Naive thymus-derived CD4-positive, alpha-beta T cell (primary cell): ENCODE measurements at places on chromosomes 12 and 14.

DNA sequence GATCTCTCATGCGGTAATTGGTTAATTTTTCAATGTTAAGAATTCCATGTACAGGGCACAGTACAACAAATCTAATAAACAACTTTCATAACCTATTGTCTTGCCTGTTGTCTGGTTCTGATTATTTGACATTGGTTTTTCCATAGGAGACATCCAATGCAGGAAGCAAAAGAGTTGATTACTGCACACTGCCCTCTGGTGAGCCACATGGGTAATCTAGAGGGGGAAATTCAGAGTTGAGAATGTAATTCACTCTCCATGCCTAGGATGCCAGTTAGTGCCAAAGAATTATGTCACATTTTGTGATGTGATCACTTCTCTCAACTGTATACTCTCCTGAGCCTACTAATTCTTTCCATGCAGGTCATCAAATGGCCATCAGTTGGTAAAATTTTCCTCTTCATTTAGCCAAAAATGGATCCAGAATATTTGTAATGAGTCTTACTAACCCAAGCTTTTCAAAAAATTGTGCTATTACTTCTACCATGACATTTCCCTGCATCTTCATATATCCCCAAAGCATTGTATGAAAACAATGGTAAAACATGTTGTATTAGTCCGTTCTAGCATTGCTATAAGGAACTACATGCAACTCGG lies 17.7 kb upstream of the CCDC91 start:
- H3K36me3 ChIP-seq = no peaks in the 10 kb centered on the region
- H3K27me3 ChIP-seq = no peaks in the 10 kb centered on the region
- H3K4me1 ChIP-seq = no peaks in the 10 kb centered on the region
- H3K4me3 ChIP-seq = no peak overlapping the region
- no peak for DNase-seq

DNA sequence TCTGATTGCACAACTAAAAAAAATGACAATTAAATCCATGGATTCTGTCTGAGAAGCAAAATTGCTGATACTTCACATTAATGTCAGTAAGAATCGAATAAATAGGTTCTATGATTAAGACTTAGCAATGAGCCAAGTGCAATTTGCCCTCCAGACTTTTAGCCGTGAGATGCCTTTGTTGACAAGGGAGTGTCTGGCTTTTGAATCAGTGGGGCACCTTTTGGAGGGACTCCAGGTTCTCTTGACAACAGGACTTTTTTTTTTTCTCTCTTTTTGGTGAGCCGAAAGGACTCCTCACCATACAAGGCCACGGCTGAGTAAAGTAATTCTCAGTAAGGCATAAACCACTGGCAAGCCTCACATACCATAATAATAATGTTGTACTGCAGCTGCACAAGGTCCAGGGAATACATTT lies 4.7 kb upstream of the MDM1 start:
- H3K36me3 ChIP-seq = no peaks in the 10 kb centered on the region
- H3K4me1 ChIP-seq = no peaks in the 10 kb centered on the region
- no peak for DNase-seq
- no peaks in the 10 kb centered on the region for H3K27me3 ChIP-seq

DNA sequence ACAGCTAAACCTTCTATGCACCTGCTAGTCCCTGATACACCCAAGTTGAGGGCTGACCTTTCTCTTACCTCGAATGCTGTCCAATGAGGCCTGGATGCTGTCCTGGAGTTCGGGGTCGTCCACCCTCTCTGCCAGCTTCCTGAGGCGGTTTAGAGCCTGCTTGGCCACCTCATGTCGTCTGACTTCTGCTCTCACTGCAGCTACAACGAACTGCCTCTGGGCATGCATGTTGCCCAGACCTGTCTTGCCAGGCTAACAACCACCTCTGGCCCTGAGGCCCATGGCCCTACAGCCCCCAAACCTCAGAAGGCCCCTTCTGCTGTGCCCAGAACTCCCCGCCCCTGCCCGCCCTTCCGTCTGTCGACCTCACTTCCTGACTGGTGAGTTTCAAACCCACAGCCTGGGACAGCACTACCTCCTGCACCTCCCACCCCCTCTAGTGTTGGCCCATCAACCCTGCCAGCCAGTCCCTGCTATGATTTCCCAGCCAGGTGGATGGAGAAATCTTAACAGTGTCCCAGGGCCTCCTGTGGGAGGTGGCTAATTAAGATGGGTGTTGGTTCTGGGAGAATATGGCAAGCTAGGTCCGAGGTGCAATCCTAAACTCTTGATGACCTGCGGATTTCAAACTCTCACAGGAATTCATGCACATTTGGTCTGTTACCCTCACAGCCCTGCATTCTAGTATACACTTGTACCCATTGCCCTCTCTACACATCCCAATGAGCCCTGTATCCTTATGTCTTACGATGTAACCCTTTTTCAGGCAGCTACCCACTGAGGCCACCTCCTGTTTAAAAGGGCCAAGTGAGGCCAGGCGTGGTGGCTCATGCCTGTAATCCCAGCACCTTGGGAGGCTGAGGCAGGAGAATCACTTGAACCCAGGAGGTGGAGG lies 2.7 kb upstream of the TSPAN31 start:
- DNase-seq = peak; percentile 79
- H3K36me3 ChIP-seq = no peaks in the 10 kb centered on the region
- no peaks in the 10 kb centered on the region for H3K27me3 ChIP-seq

- no peak for DNase-seq
- H3K27ac ChIP-seq = no peak overlapping the region
- no peaks in the 10 kb centered on the region for H3K36me3 ChIP-seq
- H3K27me3 ChIP-seq = no peaks in the 10 kb centered on the region
- no peak overlapping the region for H3K4me3 ChIP-seq
These were observed 56.2 kb upstream of the RTRAF start for GRCh38 chr14:51933191-51933590.

DNA sequence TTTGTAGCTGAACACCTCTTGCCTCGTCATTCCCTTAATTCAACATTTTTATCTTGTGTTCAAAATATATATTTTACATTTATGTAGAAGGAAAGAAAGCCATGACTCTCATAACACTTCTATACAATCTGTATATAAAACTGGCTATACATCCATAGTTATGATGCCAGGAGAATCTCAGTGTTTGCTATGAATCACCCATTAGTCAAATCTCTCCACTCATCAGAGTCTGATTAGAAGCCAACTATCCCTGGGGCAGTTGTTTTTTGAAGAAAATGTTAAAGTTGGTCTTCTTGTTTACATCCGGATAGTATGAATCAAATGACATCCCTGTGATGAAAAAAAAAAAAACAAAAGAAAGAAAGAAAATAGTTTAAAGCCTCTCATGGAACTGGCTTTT lies 503.9 kb downstream of the NELL2 start:
- no peak overlapping the region for H3K27ac ChIP-seq
- no peaks in the 10 kb centered on the region for H3K27me3 ChIP-seq
- H3K4me3 ChIP-seq = no peak overlapping the region
- no peaks in the 10 kb centered on the region for H3K4me1 ChIP-seq
- DNase-seq = no peak
- H3K36me3 ChIP-seq = no peaks in the 10 kb centered on the region
